ENCODE measurements at places on chromosomes 4 and X. TPM values are rescaled to one million over a fixed set of nuclear protein-coding genes. Genes with fewer than 3 reads are reported as not detected.
A peak's percentile ranks its signal among the peaks of the same experiment; 100 is the strongest.

The ATP2B3 gene
- total RNA-seq = not detected

The TBC1D1 gene
- 28.0 TPM for total RNA-seq

The RHOXF2B gene
- 0.10 TPM for total RNA-seq

The ADGRL3 gene
- total RNA-seq = 0.33 TPM

The ZIC3 gene
- total RNA-seq = 0.20 TPM

The PRSS12 gene
- total RNA-seq = 0.83 TPM

The NHS gene
- total RNA-seq = 0.10 TPM

The SEPTIN6 gene
- total RNA-seq = 13.7 TPM

The TRIM2 gene
- total RNA-seq = 10.8 TPM

The DCLK2 gene
- total RNA-seq = 0.68 TPM

The PDLIM3 gene
- total RNA-seq = 1.7 TPM

GRCh38 chrX:131741103-131741581 is 197.3 kb downstream of the OR13H1 start:
- DNase-seq = no peak

GRCh38 chr4:24643774-24644520 is 59.6 kb upstream of the DHX15 start:
- no peak for DNase-seq

- DNase-seq = no peak
Observed at GRCh38 chr4:156961196-156962057, 10.2 kb downstream of the PDGFC start.

- no peak for DNase-seq
Observed at GRCh38 chrX:81890521-81890920, 688.6 kb downstream of the SH3BGRL start.

DNA sequence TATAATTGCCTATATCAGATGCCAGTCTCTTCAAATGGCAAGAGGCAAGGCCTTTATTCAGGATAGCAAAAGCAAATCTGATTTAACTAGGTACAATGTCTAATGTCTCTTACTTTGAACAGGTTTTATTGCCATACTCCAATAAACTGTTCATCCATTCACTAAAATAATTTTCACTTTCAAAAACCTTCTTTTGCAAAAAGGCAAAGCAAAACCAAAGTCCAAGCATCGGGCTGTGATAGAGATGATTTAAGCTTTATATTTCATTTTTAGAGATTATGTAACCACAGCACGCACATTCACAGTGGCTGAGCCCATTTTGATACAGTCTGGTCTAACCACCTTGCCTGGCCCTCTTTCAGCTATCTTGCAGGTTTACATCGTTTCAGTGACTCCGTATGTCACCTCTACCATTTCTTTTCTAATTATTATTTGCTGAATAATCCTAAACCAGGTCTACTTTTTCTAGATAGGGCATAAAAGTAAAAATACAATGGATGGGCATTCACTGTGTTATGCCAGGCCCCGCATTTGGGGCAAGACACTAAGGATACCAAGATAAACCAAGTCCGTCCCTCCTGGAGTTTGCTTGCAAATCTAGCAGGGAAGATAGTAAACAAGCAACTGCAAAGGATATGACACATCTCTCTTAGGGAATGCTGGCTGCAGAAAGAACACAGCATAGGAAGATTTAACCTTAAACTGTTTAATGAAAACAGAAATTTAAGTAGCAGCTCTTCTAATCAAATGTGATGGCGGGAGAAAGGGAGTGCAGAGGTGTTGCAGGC is 1.8 kb downstream of the CASP3 start:
- DNase-seq = no peak

- no peak for DNase-seq
Observed at GRCh38 chr4:146545102-146545501, 23.4 kb upstream of the SLC10A7 start.

GRCh38 chrX:69318651-69319340 is 153.5 kb upstream of the PJA1 start:
- DNase-seq = no peak

GRCh38 chrX:68658530-68658929 is 11.1 kb downstream of the STARD8 start:
- DNase-seq = no peak

- no peak for DNase-seq
Observed at GRCh38 chr4:53009824-53010223, 147.7 kb downstream of the RASL11B start.

DNA sequence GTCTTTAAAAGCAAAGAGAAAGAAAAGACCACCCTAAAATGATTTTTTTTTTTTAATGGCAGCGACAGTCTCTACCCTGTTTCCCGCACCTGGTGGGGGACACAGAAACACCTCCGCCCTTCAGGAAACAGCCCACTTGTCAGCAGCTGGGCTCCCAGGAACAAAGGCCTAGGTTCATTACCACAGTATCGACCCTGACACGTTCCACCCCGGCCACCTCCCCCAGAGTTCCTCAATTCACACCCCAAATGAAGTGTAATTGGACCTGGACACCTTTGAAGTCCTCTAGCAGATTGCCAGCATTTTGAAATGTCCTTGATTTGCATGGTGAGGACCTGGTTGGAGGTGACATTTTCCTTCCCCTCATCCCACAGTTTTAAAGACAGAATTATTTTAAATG is 175.0 kb upstream of the BCOR start:
- no peak for DNase-seq

DNA sequence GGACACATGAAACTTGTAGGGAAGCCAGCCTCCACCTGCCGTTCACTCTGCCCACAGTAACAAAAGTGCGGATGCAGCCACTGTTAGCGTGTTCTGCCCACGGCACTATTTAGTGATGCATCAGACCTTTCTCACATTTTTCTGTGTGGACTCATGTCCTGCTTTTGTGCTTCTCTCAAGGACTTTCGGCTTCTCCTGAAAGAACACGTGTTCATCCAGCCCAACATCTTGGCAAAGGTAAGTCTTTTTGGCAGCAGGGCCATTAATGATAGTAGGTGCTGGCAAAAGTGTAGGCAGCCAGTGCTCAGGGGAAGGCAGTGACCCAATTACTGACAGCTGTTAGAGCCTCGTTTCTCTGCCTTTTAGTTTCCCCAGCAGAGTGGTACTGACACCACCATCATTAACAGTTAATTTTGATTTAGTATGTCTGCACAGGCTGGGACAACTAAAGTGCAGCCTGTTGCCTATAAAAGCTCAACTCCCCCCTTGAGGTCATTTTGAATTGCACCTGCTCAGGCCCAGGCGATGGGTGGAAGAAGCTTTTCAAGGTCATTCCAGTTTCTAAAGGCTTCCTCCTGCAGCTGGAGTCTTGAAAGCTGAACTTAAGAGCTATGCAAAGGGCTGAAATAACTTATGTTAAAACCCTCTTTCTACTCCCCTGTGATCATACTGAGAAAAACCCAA is 54.5 kb upstream of the HPSE start:
- no peak for DNase-seq

DNA sequence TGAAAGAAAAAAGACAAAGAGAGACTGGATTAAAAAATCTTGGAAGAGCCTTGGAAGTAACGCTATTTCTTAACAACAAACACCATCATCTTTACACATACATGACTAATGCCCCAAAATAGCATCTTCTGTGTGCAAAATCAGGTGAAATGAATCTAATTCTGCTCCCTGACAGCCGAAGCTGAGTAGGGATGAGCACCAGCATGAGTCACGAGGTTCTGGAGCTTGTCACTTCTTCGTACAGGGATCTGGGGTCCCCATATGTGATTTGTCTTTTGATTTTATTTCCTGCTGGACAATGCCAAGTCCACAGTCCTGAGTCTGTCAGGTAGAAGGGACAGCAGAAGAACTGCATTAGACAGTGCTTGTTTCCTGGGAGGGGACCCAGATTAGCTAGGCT is 55.9 kb downstream of the OSTC start:
- no peak for DNase-seq

- no peak for DNase-seq
Observed at GRCh38 chr4:66246643-66247042, 576.4 kb upstream of the EPHA5 start.

DNA sequence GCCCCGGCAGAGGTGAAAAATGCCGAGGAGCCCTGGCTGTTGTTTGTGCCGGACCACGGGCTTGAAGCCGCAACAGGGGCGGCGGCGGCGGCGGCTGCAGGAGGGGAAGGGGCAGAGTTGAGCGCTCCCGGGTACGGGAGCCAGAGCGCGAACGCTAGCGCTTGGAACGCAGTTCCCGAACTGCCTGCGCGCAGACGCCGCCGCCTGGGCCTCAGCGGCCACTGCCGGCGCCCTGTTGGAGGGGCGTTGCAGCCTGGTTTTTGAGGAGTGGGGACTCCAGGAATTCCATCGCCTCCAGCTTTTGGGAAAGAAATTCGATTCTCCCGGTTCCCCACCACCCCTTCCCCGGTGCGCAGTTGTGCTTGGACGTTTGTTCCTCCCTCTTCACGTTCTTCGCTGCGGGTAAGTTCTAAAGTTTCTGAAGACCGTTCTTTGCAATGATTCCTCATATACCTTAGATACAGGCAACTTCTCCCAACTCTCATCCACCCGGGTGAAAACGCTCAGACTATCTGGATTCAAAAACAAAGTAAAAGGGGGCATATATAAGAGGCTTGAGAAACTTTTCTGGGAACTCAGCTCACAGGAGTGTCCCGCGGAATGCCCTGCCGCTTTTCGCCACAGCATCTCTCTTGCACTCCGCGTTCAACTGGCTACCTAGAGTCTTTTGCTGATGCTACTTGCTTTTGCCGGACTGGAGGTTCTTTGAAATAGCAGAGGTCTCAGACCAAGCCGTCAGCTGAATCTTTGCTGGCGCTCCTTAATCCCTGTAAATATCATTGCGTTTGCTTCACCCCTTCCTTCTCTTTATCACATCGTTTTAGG is 1.0 kb downstream of the FAT4 start:
- DNase-seq = peak; percentile 63

DNA sequence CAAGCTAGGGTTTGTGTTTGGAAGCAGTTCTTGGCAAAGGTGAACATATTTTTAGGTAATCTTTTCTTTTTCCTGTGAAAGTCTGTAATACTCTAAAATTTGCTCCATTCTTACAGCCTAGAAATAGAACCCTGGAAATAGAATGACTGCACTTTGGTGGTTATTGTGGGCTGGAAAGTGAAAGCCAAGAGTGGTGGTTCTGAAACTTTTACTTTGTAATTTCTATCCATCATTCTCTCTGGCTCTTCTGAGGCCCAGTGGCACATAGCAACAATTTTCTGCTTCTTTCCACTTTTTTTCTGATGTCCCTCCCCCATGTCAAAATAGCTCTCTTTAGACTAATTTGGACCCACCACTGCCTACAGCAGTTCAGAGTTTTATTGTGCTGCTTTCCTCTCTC is 300.4 kb upstream of the RPS6KA3 start:
- DNase-seq = no peak

GRCh38 chrX:8349816-8350544 is 114.7 kb upstream of the VCX3B start:
- DNase-seq = no peak

GRCh38 chrX:53048169-53049126 is at the start of gene GPR173:
GPR173 (plus strand) TSS chrX:53048789; CDS start chrX:53076622, 27,833 bp downstream.
- DNase-seq = no peak

DNA sequence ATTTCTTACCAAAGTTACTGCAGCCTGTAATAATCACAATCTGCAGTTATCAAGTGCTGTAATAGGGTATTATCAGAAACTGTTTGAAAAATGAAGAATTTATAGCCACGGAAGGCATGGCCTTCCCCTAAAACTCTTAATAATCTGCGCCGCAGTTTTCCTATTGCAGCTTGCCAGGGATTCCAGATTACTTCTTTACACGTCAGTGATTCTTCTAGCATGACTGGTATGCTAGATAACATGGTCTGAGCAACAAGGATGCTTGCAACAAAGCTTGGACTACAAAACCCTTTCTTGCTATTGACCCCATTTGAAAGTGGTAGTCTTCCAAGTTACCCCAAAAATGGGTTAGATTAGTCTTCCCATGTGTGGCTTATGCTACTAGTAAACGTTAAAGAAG is 47.2 kb upstream of the GK2 start:
- DNase-seq = no peak

DNA sequence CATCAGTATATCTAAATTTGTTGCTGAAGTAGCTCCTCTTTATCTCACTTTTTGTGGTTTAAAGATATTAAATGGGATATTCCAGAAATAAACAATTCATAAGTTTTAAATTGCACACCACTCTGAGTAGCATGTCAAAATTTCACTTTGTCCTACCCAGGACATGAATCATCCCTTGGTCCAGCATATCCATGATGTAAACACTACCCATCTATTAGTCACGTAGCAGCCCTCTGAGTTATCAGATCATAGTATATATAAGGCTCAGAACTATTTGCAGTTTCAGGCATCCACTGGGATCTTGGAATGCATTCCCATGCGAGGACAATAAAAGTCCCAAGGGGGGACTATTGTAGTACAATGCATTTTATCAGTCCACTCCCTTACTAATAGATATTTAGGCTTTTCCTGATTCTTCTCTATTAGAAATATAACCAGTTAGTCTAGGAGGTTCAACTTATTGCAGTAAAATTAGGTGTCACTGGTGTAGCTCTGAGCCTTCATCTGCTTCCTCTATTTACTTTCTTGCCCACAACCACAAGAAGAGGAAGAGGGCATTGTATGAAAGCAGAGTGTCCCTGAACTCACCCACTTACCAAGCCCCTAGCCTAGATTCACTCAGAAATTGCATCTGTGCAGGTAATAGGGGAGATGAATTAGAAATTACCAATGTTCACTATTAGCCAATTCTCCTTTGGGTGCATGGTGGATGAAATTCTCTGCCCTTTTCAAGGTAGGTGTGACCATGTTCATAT is 409.8 kb upstream of the GALNT7 start:
- DNase-seq = no peak

- no peak for DNase-seq
Observed at GRCh38 chrX:150475461-150475860, 93.0 kb upstream of the MTM1 start.
